Activated CD8-positive, alpha-beta T cell treated with anti-CD3 and anti-CD28 coated beads, Interleukin-2, amount 10 ng/mL, durations not matched to agents 7 days and 5 days (primary cell): ENCODE measurements at places on chromosomes 16 and 17.

DNA sequence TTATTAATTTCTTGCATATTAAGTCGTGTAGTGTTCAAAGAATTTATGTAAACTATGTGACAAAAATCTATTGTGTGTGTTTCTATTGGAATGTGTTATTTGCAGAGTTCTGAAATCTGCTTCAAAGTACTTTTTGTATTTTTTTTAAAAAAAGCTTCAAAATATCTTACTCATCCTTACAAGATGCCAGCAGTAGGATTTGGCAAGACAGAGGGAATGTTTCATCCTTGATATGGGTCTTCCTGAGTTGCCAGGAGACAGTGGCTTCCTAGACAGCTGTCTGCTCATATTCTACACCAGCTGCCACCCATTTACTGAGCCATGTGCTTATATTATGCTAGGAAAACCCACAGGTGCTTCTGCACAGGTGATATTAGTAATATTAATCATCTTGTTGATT is 36.4 kb downstream of the EFCAB5 start:
- DNase-seq = no peak

GRCh38 chr16:79267781-79268180 is 332.8 kb downstream of the MAF start:
- DNase-seq = no peak

DNA sequence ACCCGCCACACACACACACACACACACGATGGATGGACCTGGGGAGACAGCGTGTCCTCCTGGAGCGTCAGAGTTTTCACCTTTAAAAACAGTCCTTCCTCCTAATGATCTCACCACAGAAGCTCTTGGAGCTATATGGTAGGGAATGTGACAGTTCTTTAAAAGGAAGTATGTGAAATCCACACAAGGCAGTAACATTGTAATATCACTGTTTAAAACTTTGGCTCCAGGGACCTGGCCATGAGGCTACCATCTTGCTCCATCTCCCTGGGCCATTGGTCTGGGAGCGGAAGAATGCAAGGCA is 302.4 kb downstream of the SOX9 start:
- no peak for DNase-seq

DNA sequence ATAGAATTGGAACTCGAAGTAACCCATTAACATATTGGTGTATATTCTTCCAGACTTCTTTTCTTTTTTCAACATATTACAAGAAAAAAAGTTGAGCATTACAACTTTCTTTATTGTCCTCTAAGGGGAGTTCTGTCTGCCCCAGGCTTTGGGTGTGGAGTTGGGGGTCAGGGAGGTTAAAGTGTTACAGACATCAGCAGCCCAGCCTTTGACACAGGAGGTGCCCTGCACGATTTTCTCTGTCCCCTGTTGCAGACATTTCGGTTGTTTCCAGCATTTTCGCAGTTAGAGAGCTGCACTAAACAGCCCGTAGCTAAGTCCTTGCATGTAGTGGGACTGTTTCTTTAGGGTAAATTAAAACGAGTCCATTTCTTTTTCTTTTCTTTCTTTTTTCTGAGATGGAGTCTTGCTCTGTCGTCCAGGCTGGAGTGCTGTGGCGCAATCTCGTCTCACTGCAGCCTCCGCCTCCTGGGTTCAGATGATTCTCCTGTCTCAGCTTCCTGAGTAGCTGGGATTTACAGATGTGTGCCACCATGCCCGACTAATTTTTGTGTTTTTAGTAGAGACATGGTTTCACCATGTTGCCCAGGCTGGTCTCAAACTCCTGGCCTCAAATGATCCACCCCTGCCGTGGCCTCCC is 13.4 kb upstream of the ADCY7 start:
- DNase-seq = peak; percentile 16

GRCh38 chr16:83994087-83994486 is 26.0 kb downstream of the NECAB2 start:
- peak; percentile 25 for DNase-seq

- DNase-seq = peak; percentile 54
Measured at GRCh38 chr16:20300312-20301097, 26.8 kb downstream of the GP2 start.

GRCh38 chr17:78289004-78289403 is 57.6 kb downstream of the TMEM235 start:
- no peak for DNase-seq

GRCh38 chr16:9351841-9352434 is 260.5 kb downstream of the HAPSTR1 start:
- DNase-seq = no peak

DNA sequence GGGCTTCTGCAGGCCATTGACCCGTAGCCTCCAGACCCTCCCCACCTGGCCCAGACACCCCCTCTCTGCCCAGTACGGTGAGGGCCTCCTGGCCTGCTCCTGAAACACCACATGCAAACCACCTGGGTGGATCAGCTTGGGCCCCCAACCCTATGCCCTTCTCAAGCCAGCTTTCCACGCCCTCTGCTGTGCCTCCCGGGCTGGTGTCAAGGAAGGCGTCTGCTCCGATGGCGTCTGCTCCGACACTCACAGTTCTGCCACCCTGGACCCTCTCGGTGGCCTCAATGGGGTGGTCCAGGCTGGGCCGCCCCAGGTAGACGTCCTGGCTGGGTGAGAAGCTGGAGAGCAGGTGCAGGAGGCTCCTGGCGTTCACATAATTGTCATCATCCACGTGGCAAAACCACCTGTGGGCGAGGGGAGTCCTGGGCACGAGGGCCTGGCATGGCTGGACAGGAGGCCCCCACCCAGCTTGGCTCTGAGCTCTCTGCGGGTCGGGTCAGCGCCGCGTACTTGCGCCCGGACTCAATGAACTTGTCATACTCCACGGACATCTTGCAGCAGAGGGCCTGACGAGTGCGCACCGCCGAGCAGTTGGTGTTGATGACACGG is 1.4 kb downstream of the RFNG start:
- no peak for DNase-seq

DNA sequence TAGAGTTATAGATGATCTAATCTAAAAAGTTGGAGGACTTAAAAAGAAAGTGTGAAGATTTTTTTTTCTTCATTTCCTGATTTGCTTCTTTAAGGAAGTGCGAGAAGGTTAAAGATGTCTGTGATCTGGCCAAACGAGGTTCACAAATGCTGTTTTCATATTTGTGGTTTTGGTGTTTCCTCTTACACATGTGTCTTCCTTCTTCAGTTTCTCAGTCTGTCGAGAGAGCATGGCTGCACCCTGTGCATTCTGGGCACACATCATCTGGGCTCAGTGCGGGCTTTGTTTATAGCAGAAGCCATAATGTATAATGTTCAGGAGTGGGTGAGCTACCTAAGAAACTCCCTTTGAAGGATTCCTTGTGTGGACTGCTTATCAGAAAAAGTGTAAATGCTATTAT is 260.4 kb upstream of the TBX2 start:
- peak; percentile 77 for DNase-seq

DNA sequence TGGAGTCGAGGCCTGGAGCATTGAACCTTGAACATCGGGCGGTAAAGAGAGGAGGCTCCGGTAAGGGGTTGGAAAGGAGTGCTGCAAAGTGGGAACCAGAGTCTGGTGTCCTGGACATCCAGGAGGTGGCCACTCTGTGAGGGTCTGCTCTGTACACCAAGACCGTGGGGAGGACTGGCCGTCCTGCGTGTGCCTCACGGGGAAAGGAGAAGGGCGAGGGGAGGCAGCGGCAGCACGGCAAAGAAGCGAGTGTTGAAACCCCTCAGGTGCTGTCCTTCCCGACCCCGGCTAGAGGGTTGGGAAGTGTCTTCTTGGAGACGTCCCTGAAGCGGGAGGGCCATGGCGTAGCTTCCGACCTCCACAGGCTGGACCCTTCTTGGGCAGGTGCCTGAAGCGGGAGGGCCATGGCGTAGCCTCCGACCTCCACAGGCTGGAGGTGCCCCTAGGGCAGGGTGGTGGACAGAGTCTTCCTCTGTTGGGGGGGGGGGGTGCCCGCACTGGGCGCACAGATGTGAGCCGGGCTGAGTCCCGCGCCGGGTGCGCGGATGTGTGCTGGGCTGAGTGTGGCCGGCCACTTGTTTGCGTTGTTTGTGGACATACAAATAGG is 42.0 kb downstream of the FOXK2 start:
- no peak for DNase-seq

DNA sequence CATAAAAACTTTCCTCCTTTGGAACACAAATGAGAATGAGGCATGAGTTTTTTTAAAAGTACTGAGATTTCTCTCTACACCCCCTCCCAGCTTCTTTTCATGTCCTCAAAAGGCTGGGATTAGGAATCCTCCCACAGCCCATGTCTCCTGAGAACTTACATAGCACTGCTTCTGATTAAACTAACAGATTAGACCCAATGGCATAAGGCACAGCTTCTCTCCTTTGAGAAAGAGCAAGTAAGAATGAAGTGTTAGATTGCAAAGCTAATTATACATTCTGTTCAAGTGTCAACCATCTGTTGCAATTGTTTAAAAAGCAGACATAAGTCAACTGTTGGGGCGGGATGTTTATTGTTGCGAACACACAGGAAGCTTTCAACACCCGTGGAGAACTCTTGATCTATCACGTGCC is 715.1 kb downstream of the CDH11 start:
- DNase-seq = no peak

- DNase-seq = no peak
Measured at GRCh38 chr17:30829022-30829421, 2.7 kb upstream of the ATAD5 start.

- no peak for DNase-seq
Measured at GRCh38 chr16:10950393-10950792, 6.0 kb downstream of the CLEC16A start.

DNA sequence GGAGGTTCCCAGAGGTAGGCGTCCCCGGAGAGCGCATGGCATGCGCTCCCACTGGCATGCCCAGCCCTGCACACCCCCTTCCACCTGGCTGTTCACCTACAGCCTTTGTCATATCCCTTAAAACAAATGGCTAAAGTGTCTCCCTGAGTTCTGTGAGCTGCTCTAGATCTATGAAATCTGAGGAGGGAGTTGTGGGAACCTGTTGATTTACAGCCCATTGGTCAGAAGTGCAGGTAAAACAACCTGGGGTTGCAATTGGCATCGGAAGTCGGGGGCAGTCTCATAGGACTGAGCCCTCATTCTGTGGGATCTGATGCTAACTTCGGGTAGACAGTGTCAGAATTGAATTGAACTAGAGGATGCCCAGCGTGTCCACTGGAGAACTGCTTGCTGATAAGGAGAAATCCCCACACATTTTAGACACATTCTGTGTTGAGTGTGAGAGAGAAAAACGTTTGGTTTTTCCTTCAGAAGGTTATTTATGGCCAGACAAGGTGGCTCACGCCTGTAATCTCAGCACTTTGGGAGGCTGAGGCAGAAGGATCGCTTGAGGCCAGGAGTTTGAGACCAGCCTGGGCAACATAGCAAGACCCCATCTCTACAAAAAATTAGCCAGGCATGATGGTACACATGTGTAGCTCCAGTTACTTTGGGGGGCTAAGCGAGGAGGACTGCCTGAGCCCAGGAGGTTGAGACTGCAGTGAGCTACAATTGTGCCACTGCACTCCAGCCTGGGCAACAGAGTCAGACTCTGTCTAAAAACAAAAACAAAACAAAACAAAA is 22.1 kb upstream of the GSG1L start:
- DNase-seq = no peak

DNA sequence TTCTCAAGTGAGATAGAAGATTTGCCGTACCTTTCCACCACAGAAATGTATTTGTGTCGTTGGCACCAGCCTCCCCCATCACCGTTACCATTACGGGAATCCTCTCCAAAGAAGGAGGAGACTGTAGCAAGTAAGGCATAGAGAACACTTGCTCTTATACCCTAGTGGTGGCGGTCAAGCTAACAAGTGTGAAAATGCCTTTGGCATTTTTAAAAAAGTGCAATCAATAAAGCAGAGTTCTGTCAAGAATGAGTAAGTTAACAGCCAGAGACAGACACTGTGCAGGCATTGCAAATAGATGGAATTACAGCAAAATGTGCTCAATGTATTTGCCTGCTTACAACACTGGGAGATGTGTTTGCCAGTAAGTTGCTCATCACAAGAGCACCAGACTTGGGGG is 7.7 kb downstream of the MSL1 start:
- no peak for DNase-seq

DNA sequence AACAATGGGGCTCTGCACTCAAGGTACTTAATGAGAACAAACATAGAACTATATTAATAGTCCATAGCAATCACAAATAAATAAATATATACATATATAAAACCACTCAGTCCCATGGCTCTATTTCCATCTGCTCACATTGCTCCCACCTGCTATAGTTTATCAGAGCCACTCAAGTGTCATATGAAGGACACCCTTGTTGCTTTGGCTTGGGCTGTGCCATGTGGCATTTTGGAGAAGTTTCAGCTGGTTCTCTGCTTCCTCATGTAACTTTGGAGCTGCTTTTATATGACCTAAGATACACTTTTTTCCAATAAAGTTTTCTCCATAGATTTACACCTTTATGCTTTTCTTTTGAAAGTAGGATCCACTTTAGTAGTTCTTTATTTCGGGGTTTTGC is 126.4 kb downstream of the KCNJ2 start:
- no peak for DNase-seq

DNA sequence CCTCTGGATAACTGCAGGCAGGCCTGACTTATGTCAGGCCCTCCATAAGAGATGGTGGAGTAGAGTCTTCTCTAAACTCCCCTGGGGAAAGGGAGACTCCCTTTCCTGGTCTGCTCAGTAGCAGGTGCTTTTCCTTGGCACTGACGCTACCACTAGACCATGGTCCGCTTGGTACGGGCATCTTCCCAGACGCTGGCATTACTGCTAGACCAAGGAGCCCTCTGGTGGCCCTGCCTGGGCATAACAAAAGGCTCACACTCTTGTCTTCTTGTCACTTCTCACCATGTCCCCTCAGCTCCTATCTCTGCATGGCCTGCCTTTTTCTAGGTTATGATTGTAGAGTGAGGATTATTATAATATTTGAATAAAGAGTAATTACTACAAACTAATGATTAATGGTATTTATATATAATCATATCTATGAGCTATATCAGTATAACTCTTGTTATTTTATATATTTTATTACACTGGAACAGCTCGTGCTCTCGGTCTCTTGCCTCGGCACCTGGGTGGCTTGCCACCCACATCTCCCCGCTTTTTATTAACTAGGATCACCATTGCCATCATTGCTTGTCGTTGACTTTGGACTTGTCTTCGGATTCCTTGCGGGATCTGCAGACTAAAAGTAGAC is 59.8 kb upstream of the ARL4D start:
- DNase-seq = peak; percentile 73

- DNase-seq = no peak
Measured at GRCh38 chr17:19904412-19904811, 36.7 kb upstream of the ULK2 start.
